ELR (cell line): ENCODE measurements at places on chromosomes 12 and 14.
A peak's percentile ranks its signal among the peaks of the same experiment; 100 is the strongest.

GRCh38 chr12:111222523-111222922, 146.4 kb downstream of the PHETA1 start:
- no peak for DNase-seq

- DNase-seq = no peak
These were observed 51.2 kb upstream of the AMN start for GRCh38 chr14:102870994-102871831.

DNA sequence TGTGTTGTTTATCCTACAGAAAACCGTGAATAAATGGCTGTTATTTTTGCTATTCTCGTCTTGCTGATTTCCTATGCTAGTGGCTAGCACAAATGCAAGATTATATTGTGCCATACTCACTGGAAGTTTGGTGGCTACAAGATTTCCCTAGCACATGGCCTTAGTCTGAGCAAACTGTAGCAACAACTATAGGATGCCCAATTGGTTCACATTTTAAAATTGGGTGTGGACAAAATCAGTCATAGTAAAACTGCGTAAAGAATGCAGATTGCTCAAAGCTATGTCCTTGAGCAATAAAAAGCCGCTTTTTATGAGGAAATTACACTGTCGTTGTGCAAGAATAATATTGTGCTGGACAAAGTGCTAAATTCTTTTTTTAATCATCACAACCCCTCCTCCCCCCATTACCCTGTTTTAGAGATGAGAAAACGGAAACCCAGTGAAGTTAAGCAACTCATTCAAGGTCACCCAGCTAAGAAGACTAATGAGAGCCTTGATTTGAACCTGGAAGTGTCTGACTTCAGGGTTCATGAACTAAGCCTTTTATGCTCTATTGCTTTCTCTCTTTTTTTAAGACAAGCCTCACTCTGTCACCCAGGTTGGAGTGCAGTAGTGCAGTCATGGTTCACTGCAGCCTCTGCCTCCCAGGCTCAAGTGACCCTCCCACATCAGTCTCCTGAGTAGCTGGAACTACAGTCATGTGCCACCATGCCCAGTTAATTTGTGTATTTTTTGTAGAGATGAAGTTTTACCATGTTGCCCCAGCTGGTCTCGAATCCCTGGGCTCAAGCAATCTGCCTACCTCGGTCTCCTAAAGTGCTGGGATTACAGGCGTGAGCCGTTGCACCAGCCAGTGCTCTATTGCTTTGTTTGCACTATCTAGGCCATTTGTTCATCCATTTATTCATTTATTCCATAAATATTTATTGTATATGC, 73.6 kb downstream of the SRGAP1 start:
- DNase-seq = peak; percentile 99

GRCh38 chr12:124994437-124994975, 1.1 kb downstream of the BRI3BP start:
- DNase-seq = peak; percentile 15

GRCh38 chr12:57131896-57132744, 3.8 kb downstream of the LRP1 start:
- DNase-seq = peak; percentile 36

- DNase-seq = peak; percentile 99
These were observed 10.6 kb downstream of the PHLDA1 start for GRCh38 chr12:76020731-76021672.

DNA sequence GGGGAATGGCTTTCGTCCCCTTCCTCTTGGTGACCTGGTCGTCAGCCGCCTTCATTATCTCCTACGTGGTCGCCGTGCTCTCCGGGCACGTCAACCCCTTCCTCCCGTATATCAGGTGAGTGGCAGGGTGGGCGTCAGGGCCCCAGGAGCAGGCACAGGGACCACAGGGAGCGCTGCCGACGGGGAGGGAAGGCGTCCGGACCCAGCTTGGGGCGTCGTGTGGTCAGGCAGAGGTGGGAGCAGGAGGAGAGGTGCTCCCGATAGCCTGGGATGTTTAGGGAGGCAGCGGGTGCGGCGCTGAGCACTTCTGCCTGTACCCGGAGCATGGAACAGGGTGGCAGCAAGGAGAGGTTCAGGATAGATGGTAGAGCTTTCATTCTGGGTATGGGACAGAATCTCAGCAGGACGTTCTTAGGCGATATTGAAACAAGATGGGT, 444 bp downstream of the DRAM1 start:
- peak; percentile 56 for DNase-seq

- DNase-seq = no peak
These were observed 70.3 kb upstream of the SCN8A start for GRCh38 chr12:51520576-51521325.

DNA sequence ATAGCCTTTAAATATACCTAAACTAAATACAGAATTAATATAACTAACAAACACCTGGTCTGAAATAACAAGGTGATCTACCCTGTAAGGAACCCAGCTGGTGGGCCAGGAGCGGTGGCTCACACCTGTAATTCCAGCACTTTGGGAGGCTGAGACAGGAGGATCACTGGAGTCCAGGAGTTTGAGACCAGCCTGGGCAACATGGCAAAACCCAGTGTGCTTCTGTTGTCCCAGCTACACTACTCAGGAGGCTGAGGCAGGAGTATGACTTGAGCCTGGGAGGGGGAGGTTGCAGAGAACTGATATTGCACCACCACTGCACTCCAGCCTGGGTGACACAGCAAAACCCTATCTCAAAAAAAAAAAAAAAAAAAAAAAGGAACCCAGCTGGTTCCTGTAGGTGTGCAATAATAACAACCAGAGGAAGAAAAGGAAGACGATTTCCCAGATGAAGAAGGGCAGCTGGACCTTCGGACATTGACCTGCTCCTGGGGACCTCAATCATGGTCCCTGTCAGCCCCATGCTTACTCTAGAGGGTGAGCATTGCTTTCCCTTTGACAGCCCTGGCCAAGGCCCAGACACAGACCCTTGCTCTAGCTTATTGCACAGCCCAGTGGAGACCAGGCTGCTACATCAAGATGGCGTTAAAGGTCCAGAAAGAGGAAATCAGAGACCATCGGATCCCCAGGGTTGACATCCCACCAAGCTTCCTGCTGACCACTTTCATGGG, 5.4 kb downstream of the FOS start:
- DNase-seq = no peak

- DNase-seq = peak; percentile 89
These were observed 6.4 kb downstream of the SSH1 start for GRCh38 chr12:108850854-108851573.

DNA sequence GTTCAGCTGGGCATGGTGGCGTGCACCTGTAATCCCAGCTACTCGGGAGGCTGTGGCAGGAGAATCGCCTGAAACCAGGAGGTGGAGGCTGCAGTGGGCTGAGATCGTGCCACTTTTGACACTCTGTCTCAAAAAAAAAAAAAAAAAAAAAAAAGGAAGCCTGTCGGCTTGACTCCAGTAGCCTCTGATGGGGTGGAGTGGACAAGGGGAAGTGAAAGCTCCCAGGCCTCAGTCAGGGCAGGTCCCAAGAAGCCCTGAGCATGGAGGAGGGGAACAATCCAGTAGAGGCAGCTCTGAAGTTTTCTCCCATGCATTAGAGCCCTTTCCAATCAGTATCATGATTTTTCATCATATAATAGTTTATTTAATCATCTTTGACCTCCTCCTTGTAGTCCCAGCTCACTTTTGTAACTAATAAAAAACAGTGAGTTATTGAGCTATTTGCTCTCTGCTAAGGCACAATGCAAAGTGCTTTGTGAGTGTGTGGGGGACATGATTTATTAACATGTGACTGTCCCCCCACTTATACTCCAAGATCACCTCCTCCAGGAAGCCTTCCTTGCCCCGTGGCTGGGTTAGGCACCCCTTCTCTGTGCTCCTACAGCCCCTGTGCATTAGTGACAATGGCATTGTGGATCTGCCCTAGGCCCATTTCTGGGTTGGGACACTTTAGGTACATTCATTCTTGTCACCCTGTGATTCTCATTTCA, 4.7 kb upstream of the SSH1 start:
- no peak for DNase-seq

DNA sequence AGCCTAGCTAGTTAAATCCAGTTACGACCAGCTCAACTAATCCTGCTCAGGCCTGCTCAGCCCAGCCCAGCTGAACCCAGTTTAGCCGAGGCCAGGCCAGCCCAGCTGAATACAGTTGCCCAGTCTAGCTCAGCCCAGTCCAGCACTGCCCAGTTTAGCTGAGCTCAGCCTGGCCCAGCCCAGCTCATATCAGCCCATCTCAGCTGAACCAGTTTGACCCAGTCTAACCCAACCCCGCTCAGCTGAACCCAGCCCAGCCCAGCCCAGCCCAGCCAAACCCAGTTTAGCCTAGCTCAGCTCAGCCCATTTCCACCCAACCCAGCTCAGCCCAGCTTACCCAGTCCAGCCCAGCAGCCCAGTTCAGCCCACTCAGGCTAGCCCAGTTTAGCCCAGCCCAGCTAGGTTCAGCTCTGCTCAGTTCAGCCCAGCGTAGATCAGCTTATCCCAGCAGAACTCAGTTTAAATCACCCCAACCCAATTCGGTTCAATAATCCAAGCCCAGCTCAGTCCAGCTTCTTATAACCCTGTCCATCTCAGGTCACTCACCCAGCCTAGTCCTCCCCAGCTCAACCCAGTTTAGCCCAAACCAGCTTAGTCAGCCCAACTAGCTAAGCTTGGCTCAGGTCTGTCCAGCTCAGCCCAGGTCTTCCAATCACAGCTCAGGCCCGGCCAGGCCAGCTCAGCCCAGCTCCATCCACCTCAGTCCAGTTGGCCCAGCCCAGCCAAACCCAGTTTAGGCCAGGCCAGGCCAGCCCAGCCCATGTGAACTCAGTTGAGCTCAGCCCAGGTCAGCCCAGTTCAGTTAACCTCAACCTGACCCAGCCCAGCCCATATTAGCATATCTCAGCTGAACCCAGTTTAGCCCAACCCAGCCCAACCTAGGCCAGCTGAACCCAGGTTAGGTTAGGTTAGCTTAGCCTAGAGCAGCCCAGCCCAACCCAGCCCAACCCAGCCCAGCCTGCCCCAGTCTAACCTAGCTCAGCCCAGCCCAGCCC, 76.7 kb downstream of the TMEM121 start:
- no peak for DNase-seq

DNA sequence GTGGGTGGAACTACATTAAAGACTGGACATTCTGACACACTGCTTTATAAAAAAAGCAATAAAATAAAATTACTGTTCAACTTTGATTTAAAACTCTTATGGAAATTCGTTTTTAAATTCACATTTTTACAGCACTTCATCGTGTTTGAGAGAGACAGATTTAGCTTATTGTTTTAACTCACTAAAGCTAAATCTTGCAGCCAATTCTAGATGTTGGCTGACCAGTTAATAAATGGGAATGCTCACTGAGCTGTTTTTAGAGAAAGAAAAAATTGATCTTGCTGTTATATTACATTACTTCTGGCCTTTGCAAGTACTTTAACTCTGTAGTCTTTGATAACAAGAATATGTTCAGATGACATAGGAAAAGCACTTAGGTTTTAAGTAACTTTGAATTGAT, 157.1 kb downstream of the PLCZ1 start:
- DNase-seq = no peak

DNA sequence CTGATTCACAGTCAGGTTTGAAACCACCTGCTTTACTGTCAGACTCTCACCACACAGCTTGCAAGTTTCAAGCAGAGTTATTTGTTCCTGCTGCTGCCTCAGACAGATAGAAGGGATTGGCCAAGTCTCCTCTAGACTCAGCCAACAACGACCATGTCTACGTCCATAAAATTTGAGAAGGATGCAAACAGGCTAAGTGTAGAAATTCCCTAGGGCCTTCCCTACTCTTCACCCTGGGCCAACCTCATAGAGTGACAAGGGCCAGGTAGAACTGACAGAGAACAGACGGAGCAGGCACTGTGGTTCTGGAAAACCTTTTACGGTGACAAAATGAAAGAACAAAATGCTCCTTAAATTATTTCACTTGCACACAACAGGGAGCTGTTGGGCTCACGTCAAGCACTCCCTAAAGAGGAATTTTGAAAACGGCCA, 39.5 kb downstream of the CLIP1 start:
- DNase-seq = no peak

DNA sequence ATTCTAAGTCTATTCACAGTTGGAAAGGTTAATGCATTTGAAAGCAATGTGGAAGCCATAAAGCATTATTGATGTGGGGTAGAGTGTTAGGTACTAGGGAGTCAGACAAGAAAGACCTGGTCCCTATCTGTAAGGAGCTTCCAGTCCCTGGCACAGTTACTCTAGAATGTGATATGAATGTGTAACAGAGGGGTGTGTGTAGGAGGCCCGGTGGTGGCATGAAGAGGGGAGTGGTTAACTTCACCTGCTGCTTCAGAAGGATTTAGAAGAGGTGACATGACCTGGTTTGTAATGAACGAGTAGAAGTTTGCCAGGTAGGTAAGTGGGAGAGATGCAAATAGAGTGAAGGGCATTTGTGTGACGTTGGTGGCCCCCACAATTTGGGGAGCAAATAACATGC, 15.1 kb upstream of the GALNT6 start:
- DNase-seq = no peak

- DNase-seq = no peak
These were observed 211.5 kb upstream of the FOXN3 start for GRCh38 chr14:89628521-89628920.

- peak; percentile 75 for DNase-seq
These were observed 34.2 kb downstream of the RTRAF start for GRCh38 chr14:52023518-52023917.

DNA sequence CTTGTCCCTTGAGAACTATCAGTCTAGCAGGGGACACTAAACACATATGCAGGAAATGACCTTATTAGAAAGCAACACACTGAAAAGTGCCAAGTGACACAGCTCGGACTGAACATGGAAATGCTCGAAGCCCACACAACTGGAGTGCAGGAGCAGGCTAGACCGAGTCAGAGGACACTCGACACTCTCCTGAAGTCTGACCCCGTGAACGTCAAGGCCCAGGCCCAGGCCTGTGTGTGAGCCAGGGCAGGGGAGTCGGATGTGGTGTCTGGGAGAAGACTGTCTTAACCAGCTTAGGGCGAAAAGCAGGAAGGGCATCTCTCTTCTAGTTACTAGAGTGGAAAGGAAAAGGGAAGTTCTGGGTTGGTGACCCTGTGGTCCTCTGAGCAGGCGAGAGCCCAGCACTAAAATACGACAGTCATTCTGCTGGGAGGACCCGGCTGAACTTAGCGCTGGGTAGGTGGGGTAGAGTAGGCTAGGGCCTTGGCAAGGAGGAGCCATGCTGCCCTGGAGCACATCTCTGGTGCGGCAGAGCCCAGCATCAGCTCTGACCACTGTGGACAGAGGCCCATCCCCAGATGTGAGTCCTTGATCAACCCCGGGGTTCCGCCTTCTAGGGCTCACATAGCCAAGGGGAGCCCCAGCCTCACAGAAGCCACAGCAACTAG, 93.0 kb downstream of the NTF3 start:
- no peak for DNase-seq

DNA sequence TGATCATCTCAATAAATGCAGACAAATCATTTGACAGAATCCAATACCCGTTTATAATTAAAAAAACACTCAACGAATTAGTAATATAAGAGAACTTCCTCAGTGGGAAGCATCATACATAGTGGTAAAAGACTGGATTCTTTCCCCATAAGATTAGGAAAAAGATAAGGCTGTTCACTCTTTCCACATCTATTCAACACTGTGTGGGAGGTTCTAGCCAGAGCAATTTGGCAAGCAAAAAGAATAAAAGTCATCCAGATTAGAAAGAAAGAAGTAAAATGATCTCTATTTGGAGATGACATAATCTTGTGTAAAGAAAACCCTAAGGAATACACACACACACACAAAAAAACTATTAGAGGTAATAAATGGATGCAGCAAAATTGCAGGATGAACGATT, 38.4 kb downstream of the YEATS4 start:
- no peak for DNase-seq

GRCh38 chr12:645563-646071, 17.6 kb downstream of the NINJ2 start:
- peak; percentile 80 for DNase-seq
